ENCODE measurements at places on chromosomes 16 and 17.

DNA sequence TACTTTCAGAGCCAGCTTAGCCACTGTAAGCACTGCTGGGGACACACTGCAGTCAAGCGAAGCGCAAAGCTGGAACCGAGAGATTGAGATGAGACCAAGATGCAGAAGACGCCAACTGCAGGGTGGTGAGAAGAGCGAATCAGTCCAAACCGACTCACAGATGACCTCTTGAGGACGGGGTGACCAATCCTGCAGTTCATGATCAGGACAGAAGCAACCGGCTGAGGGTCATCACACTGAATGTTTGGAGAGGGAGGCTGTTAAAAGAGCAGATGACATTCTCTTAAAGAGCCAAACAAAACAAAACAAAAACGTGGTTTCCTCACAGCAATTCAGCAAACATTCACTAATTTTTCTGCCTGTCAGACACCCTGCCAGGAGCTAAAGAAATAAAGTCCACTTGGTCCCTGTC is 8.5 kb downstream of the HASPIN start:
- DNase-seq = peak; percentile 79

DNA sequence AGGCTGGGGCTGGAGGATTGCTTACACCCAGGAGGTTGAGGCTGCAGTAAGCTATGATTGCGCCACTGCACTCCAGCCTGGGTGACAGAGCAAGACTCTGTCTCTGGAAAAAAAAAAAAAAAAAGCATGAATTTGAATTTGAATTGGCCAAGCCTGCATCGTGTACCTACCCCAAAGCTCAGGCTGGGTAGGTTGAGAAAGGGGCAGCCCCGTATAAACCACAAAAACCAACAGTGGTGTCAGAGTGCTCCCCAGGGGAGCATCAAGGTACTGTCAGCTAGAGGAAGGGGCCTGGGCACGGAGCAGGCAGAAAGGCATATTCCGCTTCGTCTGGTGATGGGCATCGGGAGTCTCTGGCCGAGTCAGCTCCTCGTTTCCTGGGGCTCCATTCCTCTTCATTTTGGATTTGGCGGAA is 40.9 kb downstream of the RAP1GAP2 start:
- DNase-seq = peak; percentile 78

DNA sequence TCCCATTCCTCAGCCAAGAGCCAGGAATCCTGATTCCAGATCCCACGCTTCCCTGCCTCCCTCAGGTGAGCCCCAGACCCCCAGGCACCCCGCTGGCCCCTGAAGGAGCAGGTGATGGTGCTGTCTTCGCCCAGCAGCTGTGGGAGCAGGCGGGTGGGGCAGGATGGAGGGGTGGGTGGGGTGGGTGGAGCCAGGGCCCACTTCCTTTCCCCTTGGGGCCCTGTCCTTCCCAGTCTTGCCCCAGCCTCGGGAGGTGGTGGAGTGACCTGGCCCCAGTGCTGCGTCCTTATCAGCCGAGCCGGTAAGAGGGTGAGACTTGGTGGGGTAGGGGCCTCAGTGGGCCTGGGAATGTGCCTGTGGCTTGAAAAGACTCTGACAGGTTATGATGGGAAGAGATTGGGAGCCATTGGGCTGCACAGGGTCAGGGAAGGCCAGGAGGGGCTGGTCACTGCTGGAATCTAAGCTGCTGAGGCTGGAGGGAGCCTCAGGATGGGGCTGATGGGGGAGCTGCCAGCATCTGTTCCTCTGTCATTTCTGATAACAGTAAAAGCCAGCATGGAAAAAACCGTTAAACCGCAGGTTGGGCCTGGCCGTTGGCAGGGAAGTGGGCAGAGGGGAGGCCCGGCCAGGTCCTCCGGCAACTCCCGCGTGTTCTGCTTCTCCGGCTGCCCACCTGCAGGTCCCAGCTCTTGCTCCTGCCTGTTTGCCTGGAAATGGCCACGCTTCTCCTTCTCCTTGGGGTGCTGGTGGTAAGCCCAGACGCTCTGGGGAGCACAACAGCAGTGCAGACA is at the start of gene SPN:
SPN (plus strand) TSS at position 232 of the 791 bp plus-strand sequence; CDS start at position 714, 482 bp downstream.
- peak; percentile 67 for DNase-seq

GRCh38 chr17:72700226-72700625 is 392.3 kb downstream of the SLC39A11 start:
- DNase-seq = no peak

DNA sequence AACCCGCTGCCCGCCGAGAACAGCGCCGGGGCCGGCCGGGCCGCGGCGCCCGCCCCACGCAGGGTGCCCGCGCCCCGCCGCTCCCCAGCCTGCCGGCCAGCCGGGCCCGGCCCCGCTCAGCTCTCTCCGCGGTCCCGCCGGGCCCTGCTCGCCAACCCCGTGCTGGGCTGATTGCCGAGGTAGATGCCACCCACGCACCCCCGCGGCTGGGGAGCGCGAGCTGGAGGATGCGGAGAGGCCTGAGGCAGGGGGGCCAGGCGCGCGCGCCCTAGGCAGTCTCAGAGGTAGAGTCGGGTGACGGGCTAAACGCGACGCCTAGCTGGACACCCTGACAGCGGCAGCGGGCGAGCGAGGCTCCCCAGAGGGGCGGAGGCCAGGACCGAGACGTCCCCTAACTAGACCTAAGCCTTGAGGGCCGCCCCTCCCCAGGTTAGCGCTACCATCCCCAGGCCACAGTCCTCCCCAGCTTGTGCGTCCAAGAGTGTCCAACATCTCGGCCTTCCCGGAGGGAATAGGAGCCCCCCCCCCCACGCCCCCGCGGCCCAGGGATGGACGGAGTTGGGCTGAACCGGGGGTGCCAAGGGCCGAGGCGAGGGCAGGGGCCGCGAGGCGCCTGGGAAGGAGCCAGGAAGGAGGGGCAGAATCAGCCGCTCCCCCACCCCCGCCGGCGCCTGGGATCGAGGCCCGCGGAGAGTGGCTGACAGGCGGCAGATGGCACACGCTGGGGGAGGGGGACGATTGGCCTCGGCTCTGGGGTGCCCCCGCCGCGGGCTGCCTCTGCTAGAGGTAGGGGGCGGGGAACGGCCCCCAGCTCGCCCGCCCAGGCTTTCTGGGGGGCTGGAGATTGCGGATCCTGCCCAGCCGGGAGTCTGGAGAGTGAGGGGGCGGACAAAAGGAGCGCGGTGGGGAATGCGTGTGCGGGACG is 2.5 kb upstream of the ZNF423 start:
- DNase-seq = no peak

GRCh38 chr17:2191785-2192184 is 111.8 kb downstream of the SMG6 start:
- DNase-seq = no peak

GRCh38 chr17:8283356-8283755 is 5.1 kb upstream of the RANGRF start:
- no peak for DNase-seq

DNA sequence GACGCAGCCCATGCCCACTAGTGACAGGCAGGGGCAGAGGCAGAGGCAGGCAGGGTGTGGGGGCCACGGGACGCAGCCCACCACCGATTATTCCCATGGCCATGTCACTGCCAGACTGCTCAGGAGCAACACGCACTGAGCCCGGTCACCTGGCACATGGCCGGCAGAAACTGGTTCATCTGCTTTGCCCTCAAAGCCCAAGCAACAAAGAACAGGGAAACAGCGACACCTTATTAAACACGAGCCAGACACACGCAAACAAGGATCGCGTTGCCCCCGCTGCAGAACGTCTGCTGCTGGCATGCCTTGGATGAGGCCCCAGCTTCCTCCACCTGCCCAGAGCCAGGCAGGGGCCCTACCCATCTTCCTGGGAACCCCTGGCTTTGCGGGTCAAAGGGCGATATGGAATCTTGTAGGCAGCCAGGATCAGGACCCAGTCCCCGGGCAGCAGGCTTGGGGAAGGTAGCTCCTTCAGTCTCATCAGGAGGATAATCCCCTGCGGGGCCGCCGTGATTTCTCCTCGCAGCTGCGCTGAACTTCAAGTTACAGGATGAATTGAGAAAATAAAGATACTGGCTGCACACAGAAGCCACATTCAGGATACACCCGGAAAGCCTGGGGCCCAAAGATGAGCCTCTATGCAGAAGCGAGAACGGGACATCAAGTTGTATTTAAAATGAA is 4.8 kb downstream of the TBC1D16 start:
- no peak for DNase-seq

- no peak for DNase-seq
Observed at GRCh38 chr16:88855176-88855575, 1.6 kb downstream of the GALNS start.

DNA sequence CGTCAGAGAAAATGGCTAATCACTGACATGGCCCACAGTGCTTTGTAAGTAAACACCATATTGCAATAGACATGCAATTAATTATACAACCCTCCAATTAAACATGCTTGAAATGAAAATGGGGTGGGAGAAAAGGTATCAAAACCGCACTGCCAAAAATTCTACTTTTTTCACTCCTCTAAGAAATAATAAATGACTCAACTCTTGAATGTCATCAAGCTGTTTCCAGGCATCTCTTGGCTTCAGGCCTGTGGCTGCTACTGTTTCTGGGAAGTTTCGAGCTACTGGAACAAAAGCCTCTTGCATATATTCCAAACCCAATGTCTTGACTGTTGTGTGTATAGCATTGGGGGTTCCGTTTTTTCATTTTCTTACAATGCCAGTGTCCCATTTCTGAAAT is 412.6 kb downstream of the RBFOX1 start:
- DNase-seq = no peak

- DNase-seq = no peak
Observed at GRCh38 chr16:70713342-70713741, 27.5 kb upstream of the MTSS2 start.

DNA sequence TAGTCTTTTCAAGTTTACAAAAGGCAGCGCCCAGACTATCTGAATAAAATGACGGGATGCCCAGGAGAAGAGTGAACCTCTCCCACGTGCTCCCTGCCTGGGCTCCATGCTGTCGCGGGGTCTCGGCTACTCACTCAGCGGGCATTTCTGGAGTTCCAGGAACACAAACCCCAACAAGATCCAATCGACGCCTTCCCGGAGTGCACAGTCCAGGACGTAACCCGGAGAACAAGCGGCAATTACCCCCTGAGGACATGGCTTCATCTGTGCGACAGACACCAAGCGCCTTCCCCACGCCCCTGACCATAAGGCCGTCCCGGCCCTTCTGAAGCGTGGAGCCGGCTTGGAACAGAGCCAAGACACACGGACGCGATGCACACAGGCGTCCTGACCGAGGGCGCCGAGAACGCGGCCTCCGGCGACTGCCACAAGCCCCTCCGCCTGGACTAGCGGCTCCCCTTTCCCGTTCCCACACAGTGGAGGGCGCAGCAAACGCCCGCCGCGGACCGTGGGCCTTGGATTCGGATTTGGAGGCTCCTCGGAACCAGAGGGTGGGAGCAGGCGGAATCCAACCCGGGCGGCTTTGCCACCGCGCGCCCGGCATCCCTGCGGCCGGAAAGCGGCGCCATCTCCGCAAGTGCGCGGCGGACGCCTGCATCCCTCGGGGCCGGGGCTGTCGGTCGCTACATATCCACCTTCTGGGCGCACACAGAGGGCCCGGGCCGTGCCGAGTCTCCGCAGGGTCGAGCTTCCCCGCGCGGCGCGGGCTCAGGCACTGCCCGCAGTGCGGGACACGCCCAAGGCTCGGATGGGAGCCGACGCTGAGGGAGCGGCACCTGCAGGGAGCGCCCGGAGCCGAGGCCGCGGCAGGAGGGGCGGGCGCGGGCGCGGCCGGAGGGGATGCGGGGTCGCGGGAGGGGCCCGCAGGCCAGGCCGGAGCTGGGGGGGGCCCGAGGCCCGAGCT is 725 bp downstream of the ABCA3 start:
- DNase-seq = peak; percentile 61

GRCh38 chr16:24553983-24554382 is 14.6 kb downstream of the RBBP6 start:
- no peak for DNase-seq

DNA sequence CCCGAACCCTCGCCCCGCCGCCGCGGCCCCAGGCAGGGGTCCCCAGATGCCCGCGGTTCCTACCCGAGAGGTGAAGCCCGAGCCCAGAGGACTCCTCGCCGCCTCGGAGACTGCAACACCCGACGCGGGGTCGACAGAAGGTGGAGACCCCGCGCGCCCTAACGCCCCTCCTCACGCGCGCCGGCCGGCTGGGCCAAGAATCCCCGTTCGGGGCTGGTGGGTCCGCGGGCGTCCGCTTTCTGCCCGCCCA is 515 bp downstream of the SUMO2 start:
- DNase-seq = peak; percentile 22

GRCh38 chr17:69524854-69525253 is 110.4 kb downstream of the MAP2K6 start:
- no peak for DNase-seq

DNA sequence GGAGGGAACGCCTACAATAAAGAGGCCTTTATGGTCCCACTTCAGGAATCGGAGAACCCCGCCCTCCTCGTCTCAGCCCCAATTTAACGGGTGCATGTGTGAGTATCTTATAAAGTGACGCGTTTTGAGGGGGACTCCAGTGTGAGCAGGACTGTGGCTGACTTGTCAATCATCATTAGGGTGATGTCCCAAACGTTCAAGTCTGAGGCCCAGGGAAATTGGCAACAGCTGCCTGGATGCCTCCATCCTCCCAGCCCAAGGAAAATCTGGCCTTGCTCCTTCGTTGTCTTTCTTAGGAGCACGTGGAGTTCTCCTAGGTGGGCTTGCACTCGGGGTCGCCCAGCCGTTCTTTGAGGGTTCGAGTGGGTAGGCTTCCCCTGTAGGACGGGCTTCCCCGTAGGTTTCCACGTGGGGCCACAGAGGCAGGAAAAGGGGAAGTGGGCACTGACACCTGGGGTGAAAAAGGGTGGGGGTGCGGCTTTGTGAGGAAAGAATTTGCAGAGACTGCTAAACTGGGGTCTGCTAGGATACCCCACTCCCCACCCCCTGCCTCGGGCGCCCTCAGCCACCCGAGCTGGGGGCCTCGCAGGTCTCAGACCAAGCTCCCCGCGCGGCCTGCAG is 561 bp upstream of the HERPUD1 start:
- DNase-seq = peak; percentile 72

GRCh38 chr17:77147357-77147801 is 6.6 kb downstream of the SEC14L1 start:
- DNase-seq = no peak

- DNase-seq = peak; percentile 85
Observed at GRCh38 chr16:68722119-68723024, 14.7 kb upstream of the CDH1 start.

DNA sequence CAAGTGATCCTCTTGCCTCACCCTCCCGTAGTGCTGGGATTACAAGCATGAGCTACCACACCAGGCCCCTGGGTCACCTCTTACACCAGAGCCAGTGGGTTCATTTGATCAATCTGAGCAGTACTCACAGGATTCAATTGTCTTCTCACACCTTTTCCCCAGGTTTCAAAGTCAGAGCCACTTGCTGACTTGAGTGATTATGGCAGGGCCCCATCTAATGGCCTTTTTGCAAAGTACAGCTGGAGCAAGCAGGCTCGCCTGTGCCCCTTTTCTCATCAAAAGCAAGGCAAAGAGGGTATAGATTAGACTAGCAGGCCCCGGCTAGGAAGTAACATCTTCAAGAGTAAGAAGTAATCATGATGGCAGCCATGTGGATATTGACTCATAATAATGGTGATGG is 114.8 kb upstream of the NOL11 start:
- no peak for DNase-seq

GRCh38 chr16:69057400-69058378 is 47.8 kb upstream of the HAS3 start:
- no peak for DNase-seq

DNA sequence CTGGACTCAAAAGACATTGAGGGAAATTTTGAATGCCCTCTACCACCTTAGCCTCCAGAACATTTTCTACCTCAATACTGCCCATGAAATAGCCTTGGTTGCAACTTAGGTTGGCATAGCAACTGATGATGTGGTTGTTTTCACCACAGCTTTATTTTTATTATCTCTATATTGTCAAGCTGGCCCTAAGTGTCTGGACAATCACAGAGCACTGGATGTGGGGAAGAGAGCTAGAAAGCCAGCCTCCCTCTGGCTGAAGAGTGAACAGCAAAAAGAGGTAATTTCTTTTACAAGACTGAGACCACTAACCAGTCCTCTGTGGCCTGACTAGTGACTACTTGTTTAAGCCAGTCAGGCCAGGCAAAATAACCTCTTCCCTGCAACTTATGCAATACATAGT is 159.6 kb downstream of the HS3ST2 start:
- DNase-seq = no peak
